ENCODE measurements at places on chromosomes 1 and 21. TPM values are rescaled to one million over a fixed set of nuclear protein-coding genes. Genes with fewer than 3 reads are reported as not detected.

Gene COL16A1
- 5.5 TPM for total RNA-seq

Gene CNTN2
- total RNA-seq, result not detected

Gene CLCC1
- 16.1 TPM for total RNA-seq

Gene CFAP298
- total RNA-seq, result 35.2 TPM

Gene C1QTNF12
- 0.59 TPM for total RNA-seq

Gene MNDA
- not detected for total RNA-seq

Gene TRIM45
- total RNA-seq, result 1.7 TPM

Gene LCE2C
- not detected for total RNA-seq

Gene OLFML2B
- total RNA-seq, result 0.32 TPM

Gene SIM2
- 11.7 TPM for total RNA-seq

Gene FNBP1L
- 20.5 TPM for total RNA-seq

Gene LCE1B
- total RNA-seq, result not detected

Gene IL10
- total RNA-seq, result not detected

Gene MOB3C
- 4.8 TPM for total RNA-seq

Gene OR2L5
- not detected for total RNA-seq

Gene GJC2
- 0.48 TPM for total RNA-seq

Gene TEDDM1
- not detected for total RNA-seq

Gene NBPF26
- 2.0 TPM for total RNA-seq

Gene SPRR5
- not detected for total RNA-seq

Gene AVPR1B
- total RNA-seq, result not detected

Gene GPR52
- total RNA-seq, result not detected

Gene FAM151A
- not detected for total RNA-seq

Gene LORICRIN
- total RNA-seq, result not detected

Gene TTC39A
- 1.9 TPM for total RNA-seq

Gene SLC26A9
- total RNA-seq, result 0.06 TPM

Gene CD84
- not detected for total RNA-seq

Gene TCEANC2
- 2.6 TPM for total RNA-seq

Gene RIMS3
- total RNA-seq, result 0.46 TPM

Gene PTGS2
- 9.0 TPM for total RNA-seq

Gene MRAP
- total RNA-seq, result not detected

Gene PRR9
- not detected for total RNA-seq

Gene OR10J1
- not detected for total RNA-seq

Gene SERPINC1
- total RNA-seq, result 0.16 TPM

Gene BRINP3
- total RNA-seq, result not detected

Gene CELA2B
- total RNA-seq, result not detected

Gene CYP4X1
- not detected for total RNA-seq

Gene NPHS2
- total RNA-seq, result not detected

Gene TMPRSS2
- total RNA-seq, result 0.26 TPM

Gene KIAA1614
- total RNA-seq, result 1.0 TPM

Gene TBX15
- total RNA-seq, result 0.10 TPM

Gene FLG2
- total RNA-seq, result not detected
